ENCODE measurements at places on chromosomes 3 and 15.

- no peak for DNase-seq
Observed at GRCh38 chr15:28946803-28947202, 61.0 kb downstream of the APBA2 start.

- no peak for DNase-seq
Observed at GRCh38 chr3:125231895-125232294, 19.3 kb upstream of the SLC12A8 start.

- DNase-seq = no peak
Observed at GRCh38 chr15:32974691-32975090, 219.8 kb downstream of the FMN1 start.

GRCh38 chr3:197408177-197408957 lies 110.0 kb upstream of the DLG1 start:
- DNase-seq = no peak

DNA sequence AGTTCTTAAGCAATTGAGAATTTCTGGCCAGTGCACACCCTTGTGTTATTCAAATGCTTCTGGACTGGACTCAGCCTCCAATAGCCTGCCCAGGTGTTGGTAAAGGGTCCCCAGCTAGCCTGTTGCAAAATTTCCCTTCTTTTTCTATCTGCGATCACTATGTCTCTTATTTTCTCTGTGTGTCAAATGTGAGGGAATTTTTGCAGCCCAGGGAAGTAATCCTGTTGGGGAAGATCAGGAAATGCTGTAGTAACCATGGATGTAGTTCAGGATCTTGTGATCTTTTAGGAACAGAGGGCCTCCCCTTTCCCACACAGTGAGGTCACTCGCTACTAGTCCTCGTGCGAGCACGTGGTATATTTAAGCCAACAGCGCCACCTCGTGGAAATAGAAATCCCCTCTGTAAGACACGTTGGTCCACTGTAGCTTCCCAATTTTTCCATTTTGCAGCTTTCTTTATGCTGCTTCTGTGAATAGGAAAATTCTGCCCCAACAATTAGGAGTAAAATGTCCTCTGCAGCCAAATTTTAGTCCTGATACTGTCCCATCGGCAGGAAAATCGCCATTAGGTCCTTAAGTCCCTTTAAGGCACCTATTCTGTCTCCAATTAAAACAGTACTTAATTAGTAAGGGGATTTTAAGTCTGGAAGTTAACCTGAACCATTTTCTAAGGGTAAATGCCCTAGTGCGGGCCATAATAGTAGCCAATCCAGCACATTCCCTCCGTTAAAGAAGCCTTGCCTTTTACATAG lies 4.0 kb upstream of the SMCO1 start:
- no peak for DNase-seq

- no peak for DNase-seq
Observed at GRCh38 chr3:51684971-51685751, 14.1 kb downstream of the TEX264 start.

DNA sequence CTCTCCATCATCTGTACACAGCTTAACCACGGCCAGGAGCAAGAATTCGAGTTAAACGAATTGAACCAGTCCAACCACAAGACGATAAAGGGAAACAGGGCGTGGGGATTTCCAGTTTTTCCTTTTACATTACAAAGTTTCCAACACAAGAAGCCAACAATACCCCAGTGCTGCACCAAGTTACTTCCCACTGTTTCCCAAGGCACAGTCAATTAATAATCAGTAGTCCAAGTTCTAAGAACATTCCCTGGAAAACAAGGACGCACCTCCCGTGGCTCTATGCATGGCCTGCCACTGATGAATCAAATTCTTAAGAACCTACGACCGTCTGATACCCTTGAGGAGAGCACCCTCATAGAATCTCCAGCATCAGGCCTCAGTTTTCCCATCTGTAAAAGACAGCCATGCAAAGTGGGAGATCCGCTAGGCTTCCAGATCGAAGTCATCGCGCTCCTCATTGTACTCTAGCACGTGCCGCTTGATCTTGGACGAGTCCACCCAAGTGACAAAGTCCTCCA lies 774 bp downstream of the IMP3 start:
- DNase-seq = no peak

DNA sequence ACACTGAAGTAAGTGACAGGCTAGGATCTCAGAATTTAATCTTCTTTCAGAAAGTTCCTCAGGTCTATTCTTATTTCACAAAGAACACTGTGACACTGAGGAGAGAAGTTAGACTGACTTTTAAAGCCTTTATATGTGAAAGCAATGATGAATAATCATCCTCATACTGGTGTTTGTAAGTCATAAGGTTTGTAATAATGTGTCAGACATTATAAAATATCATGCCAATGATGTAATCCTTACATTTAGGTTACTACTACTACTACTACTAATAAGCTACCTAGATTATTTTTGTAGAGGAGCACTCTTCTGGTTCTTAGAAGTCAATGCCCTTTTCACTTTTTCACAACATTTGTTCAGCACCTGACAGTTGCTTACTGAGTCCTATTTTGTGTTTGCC lies 33.4 kb downstream of the FANCD2OS start:
- DNase-seq = no peak

DNA sequence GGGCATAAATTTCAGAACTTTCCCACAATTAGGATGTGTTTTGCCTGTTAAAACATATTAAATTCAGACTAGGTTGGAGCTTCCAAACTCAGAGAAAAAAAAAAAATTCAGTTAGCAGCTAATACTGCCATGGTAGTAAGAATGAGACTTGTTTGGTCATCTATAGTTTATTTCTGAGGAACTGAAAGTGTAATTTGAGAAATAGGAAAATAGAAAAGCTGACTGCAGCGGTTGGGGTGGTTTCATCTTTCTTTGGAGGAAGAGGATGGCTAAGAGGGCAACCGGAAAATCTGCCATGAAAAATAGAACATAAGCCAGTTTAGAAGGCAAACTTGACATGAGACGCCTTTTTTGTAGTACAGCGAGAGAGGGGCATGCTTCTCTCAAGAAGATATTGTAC lies 371.2 kb upstream of the ROBO2 start:
- DNase-seq = no peak

GRCh38 chr3:146746190-146746589 lies 141.0 kb upstream of the PLSCR5 start:
- no peak for DNase-seq

DNA sequence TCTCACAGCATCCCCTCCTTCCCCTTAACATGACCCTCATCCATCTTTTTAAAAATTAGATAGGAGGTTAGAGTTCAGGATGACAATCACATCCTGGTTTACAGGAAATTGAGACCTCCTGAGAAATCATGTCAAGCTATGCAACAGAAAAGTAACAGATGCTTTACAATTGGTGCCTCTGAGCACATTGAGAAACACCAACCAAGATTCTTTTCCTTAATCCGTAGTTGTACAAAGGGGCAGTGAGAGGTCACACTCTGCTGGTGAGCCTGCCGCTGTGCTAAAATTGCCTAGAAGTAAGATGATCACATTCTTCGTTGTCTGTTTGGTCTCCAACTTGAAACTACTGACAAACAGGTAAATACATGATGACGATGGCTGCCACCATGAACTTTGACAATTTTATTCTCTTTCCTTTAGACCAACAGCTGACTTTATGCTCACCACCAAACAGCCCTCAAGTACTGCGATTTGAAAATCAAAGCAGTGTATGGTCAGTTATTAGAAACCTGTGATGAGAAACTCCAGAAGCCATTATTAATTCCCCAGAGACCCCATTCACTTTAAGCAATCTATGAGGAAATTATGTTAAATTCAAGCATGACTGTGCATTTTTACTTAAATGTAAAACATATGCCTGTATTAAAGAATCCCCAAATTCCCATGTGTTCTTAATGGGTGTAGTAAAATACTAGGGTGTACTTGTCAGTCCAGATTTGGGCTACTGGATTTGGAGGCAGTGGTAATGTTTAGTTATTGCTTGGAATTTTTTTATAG lies 210.7 kb upstream of the UBE2E1 start:
- no peak for DNase-seq

GRCh38 chr3:84100861-84101260 lies 857.9 kb upstream of the CADM2 start:
- DNase-seq = no peak

DNA sequence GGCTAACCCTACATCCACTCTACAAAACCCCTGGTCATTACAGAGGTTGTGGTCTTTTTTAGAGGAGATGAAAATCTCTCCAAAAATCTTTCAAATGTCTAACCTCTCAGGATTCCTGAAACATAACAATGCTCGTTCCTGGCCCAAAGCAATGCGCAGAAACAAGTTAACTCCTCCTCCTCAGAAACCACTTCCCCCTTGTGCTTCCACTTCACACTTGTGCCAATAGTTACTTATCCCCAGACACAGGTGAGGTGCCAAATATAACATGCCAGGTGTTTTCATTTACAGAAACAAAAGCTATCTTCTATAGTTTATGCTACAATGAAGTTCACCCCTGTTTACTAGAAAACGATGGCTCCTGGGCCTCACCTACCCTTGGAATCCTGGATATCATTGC lies 6.2 kb downstream of the NDUFAF1 start:
- no peak for DNase-seq

DNA sequence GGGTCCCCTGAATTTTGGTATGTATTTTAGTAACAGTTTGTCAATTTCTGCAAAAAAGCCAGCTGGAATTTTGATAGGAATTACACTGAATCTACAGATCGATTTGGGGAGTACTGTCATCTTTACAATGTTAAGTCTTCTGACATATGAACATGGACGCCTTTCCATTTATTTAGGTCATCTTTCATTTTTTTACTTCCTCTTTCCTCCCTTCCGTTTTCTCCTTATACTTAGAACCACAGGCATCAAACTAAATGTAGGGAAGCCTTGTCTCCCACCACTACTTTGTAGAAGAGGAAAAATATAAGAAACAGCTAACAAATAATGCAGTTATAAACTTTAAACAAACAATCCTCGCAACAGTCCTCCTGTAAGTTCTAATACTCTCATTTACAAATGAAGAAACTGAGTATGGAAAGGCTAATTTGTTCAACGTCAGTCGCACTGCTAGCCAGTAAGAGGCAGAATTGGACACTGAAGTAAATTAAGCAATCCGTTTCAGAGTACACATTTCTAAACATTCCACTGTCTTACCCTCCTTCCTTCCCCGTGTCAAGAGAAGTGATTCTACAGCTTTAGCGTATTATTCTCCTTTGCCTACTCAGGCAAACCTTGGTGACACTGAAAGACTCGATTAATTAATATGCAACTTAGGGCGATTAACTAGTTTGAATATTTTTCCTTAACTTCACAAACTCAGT lies 25.6 kb downstream of the RHOA start:
- no peak for DNase-seq

- no peak for DNase-seq
Observed at GRCh38 chr15:72379856-72380430, 4.1 kb upstream of the HEXA start.

DNA sequence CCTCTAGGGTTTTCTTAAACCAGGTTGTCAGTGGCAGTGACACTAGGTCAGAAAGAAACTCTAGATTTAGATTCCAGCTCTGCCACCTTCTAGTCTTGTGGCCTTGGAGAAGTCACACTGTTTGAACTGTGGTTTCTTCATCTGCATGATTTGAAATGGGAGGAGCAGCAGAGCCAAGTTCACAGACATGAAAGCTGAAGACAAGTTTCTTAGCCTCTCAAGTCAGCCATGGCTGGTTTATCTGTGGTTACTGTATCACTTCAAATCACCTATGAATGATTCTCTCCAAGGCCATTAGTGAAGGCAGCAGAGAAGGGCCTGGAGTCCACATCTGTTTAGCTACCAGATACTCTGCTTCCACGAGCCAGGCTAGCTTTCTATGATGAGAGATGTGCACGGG lies 15.6 kb downstream of the CLEC3B start:
- DNase-seq = no peak

- DNase-seq = no peak
Observed at GRCh38 chr3:57164217-57164656, 916 bp downstream of the IL17RD start.

- no peak for DNase-seq
Observed at GRCh38 chr15:99167201-99167600, 62.3 kb downstream of the SYNM start.

GRCh38 chr3:112405845-112406244 lies 72.9 kb downstream of the CD200 start:
- DNase-seq = peak; percentile 51

- no peak for DNase-seq
Observed at GRCh38 chr15:95946241-95946640, 384.3 kb upstream of the NR2F2 start.

GRCh38 chr15:66581972-66582537 lies 16.3 kb upstream of the LCTL start:
- DNase-seq = no peak

- DNase-seq = no peak
Observed at GRCh38 chr3:124137216-124137615, 145.3 kb upstream of the ROPN1 start.

DNA sequence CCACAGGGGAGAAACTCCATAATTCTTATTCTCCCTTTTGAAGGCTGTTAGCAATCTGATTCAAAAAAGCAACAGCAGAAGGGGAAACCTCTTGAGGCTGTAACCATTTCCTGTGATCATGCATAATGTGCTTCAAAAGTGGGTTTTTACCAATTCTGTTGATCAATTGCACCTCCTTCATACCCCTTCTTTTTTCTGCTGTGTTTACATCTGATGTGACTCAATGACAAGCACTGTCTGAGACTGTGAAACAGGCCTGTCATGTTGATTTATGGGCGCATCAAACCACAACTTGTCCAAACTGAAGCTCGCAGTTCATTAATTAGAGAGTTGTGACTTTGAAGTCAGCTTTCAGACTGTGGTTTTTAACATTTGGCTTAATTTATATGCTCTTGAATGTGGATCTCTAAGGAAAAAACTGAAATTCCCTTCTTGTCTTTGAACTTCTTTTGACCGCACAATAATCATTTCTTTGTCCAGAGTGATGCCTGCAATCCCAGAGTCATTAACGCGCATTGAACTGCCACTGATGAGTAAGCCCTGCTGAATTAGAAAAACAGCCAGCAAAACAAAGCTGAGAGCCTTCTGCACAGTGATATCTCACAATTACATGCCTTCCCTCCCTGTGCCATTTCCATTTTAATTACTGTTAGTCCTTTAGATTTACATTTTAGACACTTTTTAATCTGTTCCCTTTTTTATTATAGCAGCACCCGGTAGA lies 532.8 kb downstream of the FOXP1 start:
- no peak for DNase-seq
